ENCODE measurements at places on chromosomes 6 and 20.

- DNase-seq = no peak
These were observed 32.8 kb upstream of the KCNQ5 start for GRCh38 chr6:72589096-72589495.

GRCh38 chr6:3561725-3562124, 104.9 kb upstream of the SLC22A23 start:
- DNase-seq = no peak

DNA sequence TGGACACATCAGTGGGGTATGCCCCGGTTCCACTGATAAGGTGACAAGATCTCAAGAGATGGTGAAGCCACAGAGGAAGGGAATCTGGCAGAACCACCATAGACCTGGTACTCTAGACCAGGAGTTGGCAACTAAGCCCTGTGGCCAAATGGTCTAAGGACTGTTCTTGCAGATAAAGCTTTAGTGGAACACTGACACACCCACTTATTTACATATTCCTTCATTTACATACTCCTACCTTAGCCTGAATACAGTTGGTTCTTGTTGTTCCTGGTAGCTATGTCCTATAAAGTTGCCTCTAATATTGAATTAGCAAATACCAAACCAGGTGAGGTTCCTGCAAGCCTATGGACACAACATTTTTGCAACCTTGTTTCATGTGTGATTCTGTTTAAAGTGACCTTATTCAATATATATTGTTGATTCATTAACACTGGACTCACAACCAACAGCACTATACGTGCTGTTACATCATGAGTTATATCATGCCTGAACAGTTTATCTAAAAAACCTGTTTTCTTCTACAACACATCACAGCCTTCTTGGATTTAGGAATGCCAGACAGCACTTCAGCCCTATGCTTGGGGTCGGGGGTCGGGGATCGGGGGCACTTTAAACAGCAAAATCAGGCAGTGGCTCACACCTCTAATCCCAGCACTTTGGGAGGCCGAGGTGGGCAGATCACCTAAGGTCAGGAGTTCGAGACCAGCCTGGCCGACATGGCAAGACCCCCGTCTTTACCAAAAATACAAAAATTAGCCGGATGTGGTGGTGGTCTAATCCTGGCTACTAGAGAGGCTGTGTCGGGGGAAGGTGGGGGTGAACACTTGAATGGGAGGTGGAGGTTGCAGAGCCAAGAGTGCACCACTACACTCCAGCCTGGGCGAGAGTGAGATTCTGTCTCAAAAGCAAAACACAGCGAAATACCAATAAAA, 2.5 kb downstream of the CCDC167 start:
- DNase-seq = no peak

DNA sequence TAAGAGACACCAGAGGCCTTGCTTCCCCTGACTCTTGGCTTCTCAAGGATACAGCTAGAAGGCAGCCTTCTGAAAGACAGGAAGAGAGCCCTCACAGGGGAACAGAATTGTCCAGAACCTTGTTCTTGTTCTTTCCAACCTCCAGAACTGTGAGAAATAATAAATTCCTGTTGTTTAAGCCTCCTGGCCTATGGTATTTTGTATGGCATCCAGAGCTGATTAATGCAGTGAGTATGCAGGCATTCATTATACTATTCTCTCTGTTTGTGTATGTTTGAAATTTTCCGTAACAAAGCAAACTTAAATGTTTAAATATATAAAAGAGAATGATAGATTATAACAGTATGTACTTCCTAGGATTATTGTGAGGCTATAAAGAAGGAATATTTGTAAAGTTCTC, 903.4 kb upstream of the FLRT3 start:
- no peak for DNase-seq

- no peak for DNase-seq
These were observed 122.7 kb downstream of the MMS22L start for GRCh38 chr6:97160280-97160679.

- no peak for DNase-seq
These were observed 88.8 kb upstream of the AHI1 start for GRCh38 chr6:135586388-135586787.

DNA sequence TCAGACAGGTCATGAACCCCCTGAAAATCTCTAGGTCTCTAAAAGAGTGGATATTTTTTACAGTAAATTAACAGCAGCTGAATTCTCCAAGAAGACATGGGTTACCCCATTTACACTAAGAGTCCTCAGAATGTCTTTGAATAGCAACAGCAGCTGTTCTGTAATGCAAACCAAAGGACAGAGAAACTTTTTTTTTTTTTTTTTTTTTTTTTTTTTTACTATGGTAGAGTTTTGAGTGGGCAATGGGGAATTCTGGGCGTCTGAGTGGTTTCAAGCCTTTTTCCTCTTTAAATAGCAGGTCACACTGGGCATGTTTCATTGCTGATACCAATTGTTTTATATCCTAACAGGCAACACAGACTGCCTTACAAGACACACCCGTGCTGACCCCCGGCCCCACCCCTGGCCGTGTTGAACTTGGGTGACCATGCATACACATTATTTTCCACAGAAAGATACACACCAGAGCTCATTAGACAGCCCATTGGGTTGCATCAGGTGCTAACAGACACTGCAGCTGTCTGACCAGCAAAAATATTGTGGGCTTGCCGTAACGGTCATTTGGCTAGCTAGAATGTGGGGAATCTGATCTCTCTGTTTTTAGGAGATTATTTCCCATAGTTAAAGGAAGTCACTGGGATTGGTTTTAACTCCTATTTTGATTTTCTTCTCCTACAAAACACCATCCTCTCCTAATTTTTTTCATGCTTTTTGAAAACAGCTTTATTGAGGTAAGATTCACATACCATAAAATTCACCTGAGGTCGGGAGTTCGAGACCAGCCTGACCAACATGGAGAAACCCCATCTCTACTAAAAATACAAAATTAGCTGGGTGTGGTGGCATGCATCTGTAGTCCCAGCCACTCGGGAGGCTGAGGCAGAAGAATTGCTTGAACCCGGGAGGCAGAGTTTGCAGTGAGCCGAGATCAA, 26.7 kb upstream of the IRF4 start:
- no peak for DNase-seq

GRCh38 chr6:105832313-105832761, 253.8 kb upstream of the PRDM1 start:
- no peak for DNase-seq

GRCh38 chr6:169859978-169860703, 108.7 kb downstream of the ERMARD start:
- DNase-seq = no peak

GRCh38 chr6:123028263-123028662, 32.2 kb downstream of the CLVS2 start:
- no peak for DNase-seq

GRCh38 chr20:53819973-53820451, 226.4 kb upstream of the ZNF217 start:
- no peak for DNase-seq

DNA sequence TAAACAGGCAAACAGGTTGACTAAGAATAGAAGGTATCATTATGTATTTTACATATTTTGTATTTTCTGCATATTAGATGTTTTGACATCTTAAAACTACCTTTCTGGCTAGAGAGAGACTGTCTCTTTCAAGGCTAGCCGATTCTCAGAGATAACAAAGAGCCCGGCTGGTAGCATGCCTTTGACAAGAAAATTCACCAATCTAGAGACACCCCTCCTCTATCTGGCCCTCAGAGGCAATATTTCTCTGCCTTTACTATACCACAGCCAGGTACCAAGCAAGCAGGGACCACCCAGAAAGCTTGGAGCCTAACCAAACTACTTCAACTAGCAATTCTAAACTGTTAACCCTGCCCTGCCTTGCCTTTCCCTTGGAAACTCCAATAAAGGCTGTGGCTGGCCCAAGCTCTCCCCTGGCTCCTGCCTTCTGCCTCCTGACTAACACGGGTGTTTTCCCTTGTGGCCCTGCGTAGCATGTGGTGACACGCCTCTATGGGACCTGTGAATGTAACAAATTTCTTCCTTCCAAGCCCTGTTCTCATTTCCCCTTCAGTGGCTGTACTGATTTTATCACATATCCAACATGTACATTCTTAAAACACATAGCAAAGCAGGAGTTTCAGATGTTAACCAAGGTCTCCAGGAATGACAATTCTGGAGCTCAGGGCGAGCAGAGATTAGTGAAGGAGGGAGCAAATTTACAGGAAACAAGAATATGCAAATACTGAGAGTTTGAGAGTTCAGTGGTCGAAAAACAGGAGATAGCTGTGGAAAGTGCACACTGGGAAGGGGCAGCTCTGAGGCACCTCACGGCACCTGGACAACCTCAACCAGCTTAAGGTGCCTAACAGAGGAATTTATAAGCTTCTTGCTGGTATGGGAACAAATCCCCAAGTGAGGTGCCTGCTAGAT, 120.8 kb downstream of the BACH2 start:
- DNase-seq = no peak

GRCh38 chr6:31332637-31333602, 24.1 kb downstream of the HLA-B start:
- DNase-seq = no peak

DNA sequence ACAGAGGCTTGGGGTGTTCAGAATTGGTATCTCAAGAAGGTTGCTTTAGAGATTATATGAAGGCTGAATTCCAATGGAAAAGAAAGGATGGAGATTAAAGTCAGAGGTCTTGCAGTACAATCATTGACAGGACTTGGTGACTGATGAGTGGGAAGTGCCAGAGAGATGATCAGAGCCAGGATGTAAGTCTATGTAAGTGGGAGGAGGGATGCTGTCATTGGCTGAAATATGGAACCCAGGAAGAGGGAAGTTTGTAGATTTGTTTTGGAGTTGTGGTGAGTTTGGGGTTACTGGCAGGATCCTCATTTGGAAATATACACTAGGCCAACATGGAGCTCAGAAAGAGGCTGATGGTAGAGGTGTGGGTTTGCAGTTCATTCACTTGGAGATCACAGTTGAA, 23.8 kb upstream of the TNFAIP3 start:
- DNase-seq = no peak

DNA sequence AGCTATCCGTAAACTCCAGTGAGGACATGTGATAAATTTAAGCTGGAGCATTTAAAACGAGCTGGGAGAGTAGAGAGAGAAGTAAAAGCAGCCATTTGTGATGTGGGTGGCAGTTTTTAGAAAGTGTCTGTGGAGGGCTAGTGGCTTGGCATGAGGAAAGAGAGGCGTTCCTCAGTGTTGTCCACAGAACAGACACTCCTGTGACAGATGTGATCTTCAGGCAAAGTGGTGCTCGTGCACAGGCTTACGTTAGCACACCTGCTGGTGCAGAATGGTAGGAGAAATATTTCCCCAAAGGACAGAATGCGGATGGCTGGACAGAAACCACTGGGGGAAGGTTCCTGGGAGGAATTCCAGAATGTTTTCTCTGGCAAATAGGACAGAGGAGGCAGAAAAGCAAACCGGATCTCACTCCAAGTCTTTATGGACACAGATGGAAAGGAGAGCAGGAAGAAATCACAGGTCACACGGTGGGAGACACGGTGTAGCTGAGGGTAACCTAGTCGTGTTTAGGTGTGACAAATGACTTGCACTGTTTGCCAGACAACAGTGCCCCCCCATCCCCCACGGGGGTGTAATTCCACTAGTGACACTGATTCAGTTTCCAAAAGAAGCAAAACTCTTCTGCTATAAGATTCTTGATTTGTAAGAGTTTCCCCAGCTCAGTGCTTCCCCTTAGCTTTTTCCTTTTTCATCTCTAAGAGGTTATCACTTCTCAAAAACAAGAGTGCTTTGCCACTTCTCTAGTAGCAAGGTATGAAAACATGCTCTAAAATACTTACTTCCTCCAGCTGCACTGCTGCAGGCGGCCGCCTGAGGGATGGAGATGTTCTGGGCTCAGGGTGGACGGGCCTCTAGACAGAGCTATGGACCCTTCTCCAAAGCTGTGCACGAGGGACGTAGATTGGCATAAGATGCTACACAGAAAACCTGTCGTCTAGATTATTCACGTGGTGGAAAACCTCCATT, 293.2 kb downstream of the QKI start:
- no peak for DNase-seq

DNA sequence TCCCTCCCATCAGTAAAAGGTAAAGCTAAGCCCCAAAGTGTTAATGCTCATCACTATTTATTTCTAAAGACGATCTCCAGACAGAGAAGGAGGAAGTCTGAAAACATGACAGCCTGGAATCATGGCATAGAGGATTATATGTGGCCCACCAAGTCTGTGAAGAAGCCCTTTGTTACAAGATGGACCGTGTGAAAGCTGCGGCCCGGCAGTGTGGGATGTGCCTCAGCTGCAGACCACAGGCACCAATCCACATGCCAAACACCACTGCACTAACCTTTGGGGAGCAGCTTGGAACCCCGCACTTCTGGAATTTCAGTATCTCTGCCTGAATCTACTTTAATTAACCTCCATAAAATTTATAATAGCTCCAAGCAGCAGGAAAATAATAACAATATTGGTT, 90.4 kb downstream of the SLC23A2 start:
- DNase-seq = no peak

DNA sequence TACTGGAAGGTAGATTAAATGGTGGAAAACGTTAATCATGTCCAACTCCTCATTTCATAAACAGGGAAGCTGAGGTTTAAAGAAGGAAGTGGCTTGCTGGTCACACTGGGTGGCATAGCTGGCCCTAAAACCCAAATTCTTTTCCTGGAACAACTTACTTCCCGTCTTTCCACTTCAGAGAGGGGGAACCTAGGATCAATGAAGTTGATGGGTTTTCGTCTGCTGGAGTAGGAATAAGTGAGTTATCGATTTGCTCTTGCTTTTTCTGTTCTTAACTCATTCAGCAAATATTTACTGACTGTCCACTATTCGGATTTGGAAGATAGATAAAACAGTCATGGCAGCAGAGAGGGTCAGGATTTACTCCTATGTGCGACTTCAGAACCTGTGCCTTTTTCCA, 1.2 kb upstream of the SYS1 start:
- no peak for DNase-seq

GRCh38 chr6:5028921-5029320, 25.1 kb upstream of the RPP40 start:
- DNase-seq = no peak

GRCh38 chr20:31934968-31935764, 16.7 kb downstream of the PDRG1 start:
- DNase-seq = no peak

GRCh38 chr20:20546402-20546801, 166.0 kb downstream of the RALGAPA2 start:
- DNase-seq = no peak

- DNase-seq = no peak
These were observed 51.7 kb upstream of the HINT3 start for GRCh38 chr6:125904871-125905270.

- no peak for DNase-seq
These were observed 135.8 kb upstream of the MAP3K7 start for GRCh38 chr6:90722648-90723047.

DNA sequence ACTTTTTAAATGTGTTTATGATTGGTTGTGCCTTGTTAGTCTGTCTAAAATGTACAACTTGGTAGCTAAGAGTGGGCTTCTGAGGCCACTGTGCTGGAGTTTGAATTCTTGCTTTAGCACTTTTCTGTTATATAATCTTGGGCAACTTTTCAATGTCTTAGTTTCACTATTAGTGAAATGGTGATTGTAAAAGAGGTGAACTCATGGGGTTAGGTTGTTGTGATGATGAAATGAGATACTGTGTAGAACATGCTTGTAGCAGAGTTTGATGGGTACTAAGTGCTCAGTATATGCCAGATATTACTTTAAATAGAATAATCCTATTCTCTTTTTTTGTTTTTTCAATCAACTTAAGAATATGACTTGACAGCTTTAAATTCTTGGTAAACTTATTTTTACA, 624.7 kb downstream of the CD109 start:
- DNase-seq = no peak

GRCh38 chr20:37943501-37944455, 40.9 kb downstream of the VSTM2L start:
- DNase-seq = no peak
